Stimulated activated CD4-positive, alpha-beta T cell treated with anti-CD3 and anti-CD28 coated beads, Interleukin-12 subunit alpha, Interleukin-12 subunit beta, amount 100 ng/mL, for 24 hours (primary cell): ENCODE measurements at places on chromosomes 11 and 22.

DNA sequence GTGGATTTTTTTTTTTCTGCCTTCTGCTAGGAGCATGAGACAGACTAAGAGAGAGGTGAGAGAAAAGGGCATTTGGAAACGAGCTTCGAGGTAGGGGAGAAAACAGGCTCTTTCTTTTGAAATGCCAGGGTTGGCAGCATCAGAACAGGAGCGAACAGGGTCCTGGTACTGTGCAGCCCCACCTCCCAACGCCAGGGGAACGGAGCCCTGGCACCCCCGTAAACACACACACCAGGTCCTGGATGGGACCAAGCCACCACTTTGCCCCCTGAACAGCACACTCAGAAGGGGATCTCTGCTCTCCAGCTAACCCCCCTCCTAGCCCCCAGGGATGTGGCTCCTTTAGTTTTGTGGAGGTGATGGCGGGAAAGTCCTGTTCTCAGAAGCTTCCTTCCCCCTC, 127.1 kb downstream of the CTTN start:
- DNase-seq = no peak

DNA sequence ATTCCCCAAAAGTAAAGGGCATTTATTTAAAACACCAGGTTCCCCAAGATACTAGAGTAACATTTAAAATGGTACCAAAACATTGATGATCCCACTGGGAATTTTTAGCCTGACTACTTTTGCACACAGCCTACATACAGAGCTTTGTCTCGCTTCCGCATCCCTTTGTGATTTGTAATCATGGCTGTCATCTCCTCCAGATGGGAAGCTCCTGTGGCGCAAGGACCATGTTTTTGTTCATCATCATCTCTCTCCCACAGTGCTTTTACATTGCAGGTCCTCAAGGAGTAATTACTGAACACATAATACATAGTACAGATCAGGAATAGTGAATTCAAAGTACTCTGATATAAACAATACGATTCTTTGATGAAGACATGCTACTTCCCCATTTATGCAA, 231.2 kb upstream of the MTNR1B start:
- DNase-seq = no peak

DNA sequence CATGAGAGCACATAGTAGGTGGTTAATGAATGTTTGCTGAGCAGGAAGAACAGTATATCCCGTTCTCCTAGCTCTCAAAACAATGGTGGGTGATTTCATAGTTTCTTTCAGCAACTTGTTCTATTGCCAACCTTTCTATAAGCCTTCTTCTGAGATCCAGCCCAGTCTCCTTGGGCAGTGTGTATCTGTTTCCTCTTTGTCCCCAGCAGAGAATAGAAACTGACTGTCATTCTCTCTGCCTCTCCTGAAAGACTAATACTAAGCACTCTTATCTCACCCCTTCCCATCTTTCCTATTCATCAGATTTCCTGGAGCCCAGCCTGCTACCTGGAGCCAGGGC, 272.9 kb downstream of the ST3GAL4 start:
- no peak for DNase-seq

GRCh38 chr11:129881570-129882170, 13.7 kb downstream of the NFRKB start:
- DNase-seq = peak; percentile 30
